ENCODE measurements at places on chromosomes 11 and 22.

GRCh38 chr11:124946735-124947141 lies 7.3 kb upstream of the CCDC15 start:
- peak; percentile 66 for DNase-seq

DNA sequence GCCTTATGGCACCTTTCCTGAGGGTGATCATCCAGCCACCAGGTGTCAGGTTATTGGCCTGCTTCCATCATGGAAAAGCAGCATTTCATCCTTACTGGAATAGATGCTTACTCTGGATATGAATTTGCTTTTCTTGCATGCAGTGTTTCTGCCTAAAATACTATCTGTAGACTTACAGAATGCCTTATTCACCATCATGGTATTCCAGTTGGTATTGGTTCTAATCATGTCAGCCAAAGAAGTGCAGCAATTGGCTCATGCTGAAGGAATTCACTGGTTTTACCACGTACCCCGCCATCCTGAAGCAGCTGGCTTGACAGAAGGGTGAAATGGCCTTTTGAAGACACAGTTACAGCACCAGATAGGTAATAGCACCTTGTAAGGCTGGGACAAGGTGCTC lies 194.2 kb downstream of the AASDHPPT start:
- peak; percentile 24 for DNase-seq

GRCh38 chr22:19354201-19354600 lies 62.7 kb upstream of the CLTCL1 start:
- no peak for DNase-seq

GRCh38 chr11:17352950-17353820 lies 1.6 kb downstream of the NCR3LG1 start:
- peak; percentile 87 for DNase-seq

GRCh38 chr11:14029971-14030920 lies 67.7 kb downstream of the SPON1 start:
- DNase-seq, result peak; percentile 47

GRCh38 chr11:47587723-47588326 lies 1.3 kb downstream of the FAM180B start:
- DNase-seq, result no peak

- no peak for DNase-seq
These were observed 30.8 kb upstream of the EXPH5 start for GRCh38 chr11:108624196-108624925.

- DNase-seq, result no peak
These were observed 55.9 kb upstream of the FGF3 start for GRCh38 chr11:69874984-69875624.
